ENCODE measurements at places on chromosomes 6 and 20. TPM values are rescaled to one million over a fixed set of nuclear protein-coding genes. Genes with fewer than 3 reads are reported as not detected.

The JPH2 gene
- 0.92 TPM for total RNA-seq

The ATG5 gene
- 43.7 TPM for total RNA-seq

The SYCP2 gene
- 1.2 TPM for total RNA-seq

The C20orf141 gene
- not detected for total RNA-seq

Measured in left colon (tissue), 2 donors.